ENCODE measurements at places on chromosomes 6 and 20.

DNA sequence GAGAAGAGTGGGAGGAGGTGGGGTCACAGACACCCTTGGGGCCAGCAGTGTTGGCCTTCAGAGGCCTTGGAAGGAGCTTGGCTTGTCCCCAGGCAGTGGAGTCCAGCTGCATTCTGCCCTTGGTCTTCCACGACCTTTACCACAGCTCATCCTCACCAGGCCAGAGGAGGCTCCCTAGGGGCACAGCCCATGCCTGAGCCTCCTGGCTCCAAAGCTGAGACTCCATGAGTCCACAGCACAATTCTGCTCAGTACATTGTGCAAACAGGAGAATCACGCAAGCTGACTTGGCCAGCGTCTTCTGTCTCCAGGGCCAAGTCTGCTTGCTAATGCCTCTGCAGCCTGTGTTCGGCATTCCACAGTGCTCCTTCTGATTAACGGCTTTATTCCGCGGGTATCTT lies 337.2 kb downstream of the SMOC2 start:
- no peak for DNase-seq

DNA sequence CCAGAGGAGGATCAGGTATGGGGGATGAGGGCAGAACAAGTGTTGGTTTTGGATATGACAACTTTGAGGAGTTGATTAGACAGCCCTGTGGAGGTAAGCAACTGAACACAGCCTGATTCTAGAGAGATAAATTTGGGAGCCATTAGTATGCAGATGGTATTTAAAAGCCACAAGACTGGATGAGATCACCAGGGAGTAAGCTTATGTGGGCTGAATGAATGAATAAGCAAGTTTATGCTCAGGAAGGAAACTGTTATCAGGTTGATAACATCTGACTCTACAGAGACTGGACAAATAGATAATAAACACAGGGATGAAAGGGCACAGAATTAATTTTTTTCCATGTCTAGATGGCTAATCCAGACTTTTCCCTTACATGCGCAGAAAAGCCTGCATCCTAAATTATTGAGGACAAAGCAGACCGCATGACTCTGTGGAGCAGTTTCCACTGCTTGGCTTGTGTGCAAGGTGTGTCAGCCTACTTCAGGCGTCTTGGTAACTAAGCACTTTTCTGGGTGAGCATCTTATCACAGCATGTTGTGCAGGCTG lies 150.6 kb downstream of the GJA10 start:
- DNase-seq, result no peak

- DNase-seq, result peak; percentile 46
Measured at GRCh38 chr6:43628393-43629103, 516 bp downstream of the GTPBP2 start.

- no peak for DNase-seq
Measured at GRCh38 chr20:23138226-23138625, 52.1 kb upstream of the CD93 start.

DNA sequence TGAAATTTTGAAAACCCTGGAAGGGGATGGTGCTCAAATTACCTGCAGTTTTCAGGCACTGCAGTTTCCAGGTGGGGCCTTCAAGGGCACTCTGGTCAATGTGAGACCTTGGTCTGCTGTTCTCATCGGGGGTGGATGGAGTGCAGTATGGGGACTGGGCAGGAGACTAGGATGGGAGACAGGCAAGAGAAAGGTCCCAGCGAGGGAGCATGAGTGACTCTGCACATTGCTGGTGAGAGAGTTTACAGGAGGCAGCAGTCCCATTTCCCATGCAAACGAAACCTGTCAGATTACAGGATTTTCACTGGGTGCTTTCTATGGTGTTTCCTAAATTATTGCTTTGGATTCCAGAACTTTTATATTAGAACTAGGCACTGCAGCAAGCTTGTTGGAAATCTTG lies 73.5 kb upstream of the DTNBP1 start:
- no peak for DNase-seq

GRCh38 chr6:165758441-165758840 lies 95.4 kb upstream of the PDE10A start:
- no peak for DNase-seq

DNA sequence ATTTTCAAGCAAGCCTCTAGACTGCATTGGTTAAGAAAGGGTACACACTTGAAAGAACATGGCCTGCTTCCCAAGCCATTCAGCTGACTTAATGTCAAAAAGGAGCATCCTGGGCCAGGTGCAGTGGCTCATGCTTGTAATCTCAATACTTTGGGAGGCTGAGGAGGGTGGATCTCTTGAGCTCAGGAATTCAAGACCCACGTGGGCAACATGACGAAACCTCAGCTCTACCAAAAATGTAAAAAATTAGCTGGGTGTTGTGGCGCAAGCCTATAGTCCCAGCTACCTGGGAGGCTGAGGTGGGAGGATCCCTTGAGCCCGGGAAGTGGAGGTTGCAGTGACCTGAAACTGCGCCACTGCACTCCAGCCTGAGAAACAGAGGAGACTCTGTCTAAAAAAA lies 26.9 kb upstream of the NT5E start:
- DNase-seq, result no peak

DNA sequence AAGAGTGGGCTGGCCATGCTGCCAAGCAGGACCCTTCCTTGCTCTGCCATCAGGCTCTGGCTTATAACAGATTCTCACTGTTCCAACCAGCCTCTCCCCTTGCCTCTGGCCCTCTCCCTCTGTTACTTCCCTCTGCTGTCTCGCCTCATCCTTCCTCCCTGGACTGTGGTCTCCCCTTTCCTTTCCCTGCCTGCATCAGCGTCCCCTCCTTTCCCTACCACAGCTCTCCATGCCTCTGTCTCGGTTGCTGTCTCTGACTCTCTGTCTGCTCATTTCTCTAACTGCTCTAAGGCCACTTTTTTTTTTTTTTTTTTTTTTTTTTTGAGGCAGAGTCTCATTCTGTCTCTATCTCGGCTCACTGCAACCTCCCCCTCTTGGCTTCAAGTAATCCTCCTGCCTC lies 173.4 kb downstream of the PTPRT start:
- no peak for DNase-seq

DNA sequence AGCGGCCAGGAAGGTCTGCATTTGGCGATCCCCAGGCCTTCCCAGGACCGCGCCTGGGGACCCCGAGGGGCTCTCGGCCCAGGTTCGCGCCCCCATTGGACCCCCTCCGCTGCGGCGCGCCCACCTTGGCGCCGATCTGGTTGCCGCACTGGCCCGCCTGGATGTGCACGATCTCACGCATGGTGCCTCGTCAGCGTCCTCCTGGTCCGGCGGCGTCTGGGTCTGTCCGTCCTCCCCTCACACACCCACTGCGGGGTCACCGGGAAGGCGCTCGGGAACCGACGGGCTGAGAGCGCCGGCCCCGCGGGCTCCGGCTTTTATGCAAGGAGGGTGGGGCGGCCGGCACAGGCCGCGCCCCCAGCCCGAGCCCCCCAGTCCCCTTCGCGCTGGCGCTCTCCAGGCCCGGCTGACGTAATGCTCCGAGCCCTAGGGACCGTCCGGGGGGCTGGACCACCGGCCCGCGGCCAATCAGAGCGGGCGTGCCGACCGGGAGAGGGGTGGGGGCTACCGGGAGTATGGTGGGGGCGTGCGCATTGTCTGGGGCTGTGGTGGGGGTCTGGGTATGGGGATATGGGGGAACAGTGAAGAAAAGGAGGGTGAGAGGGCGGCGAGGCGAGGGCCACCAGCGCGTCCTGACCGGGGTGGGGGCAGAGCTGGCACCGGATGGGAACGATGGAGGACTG lies at the start of gene TUBB2B:
TUBB2B (minus strand) TSS at position 291 of the 683 bp plus-strand sequence; CDS start at position 181, 110 bp downstream.
- DNase-seq, result no peak

DNA sequence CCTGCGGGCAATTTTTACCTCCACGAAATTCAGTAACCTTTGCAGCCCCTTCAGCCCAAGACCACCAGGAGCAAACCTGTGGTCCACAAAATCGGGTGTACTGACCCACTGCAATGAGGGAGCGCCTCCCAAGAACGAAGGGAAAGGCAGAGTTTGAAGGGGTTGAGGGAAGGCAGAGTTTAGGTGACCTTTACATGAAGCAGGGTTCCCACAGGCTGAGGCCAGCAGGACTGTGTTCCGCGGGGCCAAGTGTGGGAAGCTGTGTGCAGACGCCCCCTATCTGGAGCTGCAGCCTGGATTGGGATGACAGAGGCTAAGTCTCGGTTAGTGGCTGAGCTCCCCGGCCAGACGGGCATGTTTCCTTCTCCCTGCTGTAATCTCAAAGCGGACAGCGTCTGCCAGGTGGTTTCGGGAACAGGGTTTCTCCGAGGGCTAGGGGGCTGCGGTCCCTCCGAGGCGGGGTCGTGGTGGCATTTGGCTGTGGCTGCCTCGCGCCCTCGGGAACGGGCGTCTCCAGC lies 826 bp upstream of the PYGB start:
- DNase-seq, result no peak

GRCh38 chr20:62972845-62973745 lies 20.6 kb downstream of the SLC17A9 start:
- DNase-seq, result no peak

GRCh38 chr6:147117011-147117410 lies 87.2 kb upstream of the STXBP5 start:
- no peak for DNase-seq

GRCh38 chr6:13484138-13484708 lies 3.2 kb downstream of the GFOD1 start:
- DNase-seq, result no peak

GRCh38 chr6:14913931-14914330 lies 331.9 kb upstream of the JARID2 start:
- DNase-seq, result no peak

DNA sequence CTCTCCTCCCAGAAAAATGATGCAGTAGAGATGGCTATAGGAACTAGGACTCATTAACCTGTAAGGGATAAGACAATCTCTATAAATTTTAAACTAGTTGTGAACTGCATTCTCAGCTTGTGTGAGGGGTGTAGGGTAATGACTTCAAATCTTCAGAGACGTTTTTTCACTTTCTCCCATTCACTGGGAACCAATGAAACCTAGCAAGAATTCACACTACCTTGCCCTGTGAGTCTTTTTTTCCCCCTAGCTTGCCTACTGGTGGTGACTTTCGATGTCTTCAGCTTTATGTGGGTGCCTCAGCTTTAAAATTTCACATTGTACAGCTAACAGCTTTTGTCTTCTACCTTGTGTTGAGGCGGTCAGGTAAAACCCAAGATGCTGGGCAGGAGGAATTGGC lies 192.0 kb downstream of the MEI4 start:
- DNase-seq, result no peak

DNA sequence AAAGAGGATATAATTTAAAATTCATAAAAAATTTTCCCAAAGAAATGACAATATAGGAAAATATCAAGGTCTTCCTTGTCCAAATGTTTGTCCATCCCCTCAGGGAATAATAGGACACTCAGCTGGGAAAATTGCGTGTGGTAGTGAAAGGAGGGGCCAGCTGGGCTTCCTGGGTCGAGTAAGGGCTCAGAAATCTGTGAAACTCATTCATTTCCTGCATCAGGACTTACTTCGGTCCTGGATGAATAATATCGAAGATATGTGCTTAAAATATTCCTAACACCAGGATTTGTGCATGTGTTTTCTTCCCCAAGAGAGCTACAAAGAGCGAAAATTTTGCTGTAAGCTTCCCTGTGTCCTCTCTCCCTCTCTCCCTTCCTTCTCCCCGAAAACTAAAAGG lies 118.2 kb upstream of the GJE1 start:
- no peak for DNase-seq

DNA sequence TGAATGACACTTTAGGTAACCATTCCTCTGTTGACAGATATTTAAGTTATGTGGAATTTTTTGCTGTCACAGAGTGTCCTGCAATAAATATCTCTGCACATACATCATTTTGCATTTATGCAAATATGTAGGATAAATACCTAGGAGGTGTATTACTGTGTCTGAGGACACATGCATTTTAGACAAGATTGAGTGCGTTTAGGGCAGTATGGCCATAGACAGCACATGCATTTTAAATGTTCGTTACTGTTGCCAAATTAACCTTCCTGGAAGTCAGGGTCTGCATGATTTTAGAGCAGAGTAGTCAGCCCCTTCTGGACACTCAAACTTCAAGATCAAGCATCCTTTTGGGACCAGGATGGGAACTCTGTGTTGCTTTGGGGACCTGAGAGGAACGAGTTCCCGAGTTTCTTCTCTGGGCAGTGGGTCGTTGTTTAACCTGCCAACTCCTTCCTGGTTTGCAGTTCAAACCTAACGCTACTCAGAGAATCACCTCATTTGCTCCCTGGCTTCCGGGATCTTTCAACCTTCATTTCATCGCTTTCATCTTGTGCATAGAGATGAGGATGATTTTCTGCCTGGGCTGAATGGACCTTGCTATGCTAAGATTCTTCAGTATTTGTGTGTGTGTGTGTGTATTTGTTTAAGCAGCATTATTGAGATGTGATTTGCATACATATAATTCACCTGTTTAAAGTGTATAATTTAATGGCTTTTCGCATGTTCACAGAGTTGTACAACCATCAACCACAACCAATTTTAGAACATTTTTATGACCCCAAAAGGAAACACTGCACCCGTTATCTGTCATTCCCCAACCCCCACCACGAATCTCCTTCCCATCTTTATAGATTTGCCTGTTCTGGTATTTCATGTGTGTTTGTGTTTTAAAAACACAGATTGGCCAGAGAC lies 9.8 kb downstream of the BCAS4 start:
- DNase-seq, result peak; percentile 37

DNA sequence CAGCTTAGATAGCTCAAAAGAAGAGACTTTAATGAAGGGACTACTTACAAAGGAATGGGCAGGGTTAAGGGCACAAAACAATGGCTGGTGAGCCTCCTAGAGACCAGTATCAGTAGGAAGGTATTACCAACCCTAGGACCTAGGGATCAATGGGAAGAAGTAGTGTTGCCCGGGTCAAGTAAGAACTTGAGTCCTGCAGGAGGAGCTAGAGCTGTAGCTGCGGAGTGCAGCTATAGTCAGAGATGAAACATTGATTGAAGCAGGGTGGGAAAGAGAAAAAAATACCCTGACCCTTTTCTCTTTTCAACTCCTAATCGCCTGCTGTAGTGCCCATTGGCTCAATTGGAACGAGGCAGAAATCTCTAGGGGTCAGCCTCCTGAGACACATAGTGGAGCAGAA lies 144.0 kb downstream of the FLRT3 start:
- no peak for DNase-seq

GRCh38 chr6:163494279-163494727 lies 79.8 kb downstream of the QKI start:
- no peak for DNase-seq

GRCh38 chr20:45189067-45189609 lies 14.4 kb downstream of the PI3 start:
- DNase-seq, result no peak

GRCh38 chr6:46953921-46954320 lies 32.2 kb upstream of the ADGRF5 start:
- DNase-seq, result no peak

DNA sequence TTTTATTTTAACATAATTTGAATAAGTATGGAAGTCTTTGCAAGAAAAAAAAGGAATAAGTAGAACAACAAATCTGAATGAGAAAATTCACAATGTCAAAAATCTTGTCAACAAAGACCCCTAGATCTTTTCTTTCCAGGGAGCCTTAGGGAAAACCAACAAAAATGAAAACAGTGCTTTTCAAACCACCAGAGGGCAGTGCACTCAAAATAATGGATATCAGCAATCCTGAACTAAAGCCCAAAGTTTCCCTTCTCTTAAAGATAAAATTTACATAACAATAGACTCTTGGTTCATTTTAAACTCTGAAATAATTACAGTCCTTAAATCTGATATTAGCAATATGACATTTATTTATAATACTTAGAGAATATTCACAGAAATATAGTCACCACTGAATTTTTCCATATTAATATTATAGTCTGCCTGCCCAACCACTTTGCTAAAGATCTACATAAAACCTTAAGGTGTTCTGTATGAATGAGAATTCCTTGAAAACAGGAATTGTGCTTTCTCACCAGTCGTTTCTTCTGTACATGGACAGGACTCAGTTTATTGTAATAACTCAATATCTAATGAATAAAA lies 105.3 kb upstream of the BMP5 start:
- DNase-seq, result no peak

GRCh38 chr20:52231230-52231746 lies 39.7 kb upstream of the ZFP64 start:
- DNase-seq, result no peak
